Inflammatory macrophage (primary cell): ENCODE measurements at places on chromosomes 6 and 20.
A peak's percentile ranks its signal among the peaks of the same experiment; 100 is the strongest.

GRCh38 chr6:16420715-16421461 is 182.5 kb downstream of the GMPR start:
- no peak for DNase-seq

DNA sequence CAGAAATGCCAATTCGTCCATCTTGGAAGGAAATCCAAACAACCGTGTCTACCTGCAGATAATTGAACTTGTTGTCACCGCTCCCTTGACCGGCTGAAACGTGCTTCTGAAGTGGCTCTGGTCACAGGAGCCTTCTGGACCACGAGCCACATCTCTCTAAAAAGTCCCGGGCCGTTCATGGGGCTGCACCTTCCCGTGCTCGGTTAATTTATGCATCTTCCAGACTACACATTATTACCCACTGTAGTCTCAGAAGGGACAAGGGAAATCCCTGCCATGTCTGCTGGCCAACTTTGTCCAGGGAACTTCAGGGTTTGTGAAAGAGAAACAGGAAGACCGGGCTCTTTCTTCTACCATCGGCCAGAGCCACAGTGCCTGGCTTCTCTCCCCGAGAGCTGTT is 63.4 kb upstream of the MPC1 start:
- DNase-seq = no peak

GRCh38 chr20:60022849-60023248 is 64.6 kb downstream of the CDH26 start:
- no peak for DNase-seq

GRCh38 chr20:3106658-3107463 is 22.3 kb upstream of the AVP start:
- DNase-seq = no peak

- DNase-seq = peak; percentile 20
Measured at GRCh38 chr6:24064106-24064505, 61.9 kb upstream of the NRSN1 start.

- DNase-seq = no peak
Measured at GRCh38 chr20:63554361-63555278, 661 bp downstream of the FNDC11 start.

- DNase-seq = peak; percentile 97
Measured at GRCh38 chr6:87756858-87757257, 54.8 kb upstream of the AKIRIN2 start.

DNA sequence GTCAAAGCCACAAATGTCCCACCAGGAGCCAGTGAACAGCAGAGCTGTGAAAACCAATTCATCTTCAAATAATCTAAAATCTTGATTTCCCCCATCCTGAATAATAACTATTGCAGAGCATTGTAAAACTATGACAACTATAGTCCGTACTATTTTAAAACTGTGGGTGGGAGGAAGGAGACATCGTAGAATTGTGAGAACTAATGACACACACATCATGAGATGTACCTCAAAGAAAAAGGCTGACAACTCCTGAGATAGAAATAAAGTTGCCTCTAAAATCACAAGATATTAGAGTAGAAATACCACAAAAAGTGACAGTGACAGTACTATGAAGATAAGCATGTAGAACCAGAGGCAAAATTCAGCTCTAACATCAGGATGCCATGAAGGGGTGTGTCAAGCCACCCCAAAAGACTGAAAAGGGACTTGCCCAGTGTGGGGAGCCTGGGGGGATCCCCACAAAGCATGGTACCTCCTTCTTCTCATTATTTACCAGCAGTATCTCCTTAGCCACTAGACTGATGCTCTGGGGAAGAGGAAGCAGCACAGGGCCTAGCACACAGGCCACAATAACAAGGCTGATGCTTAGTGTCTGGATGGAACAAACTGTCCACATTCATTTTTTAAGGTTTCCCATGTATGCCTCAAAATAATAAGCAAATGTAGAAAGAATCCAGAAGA is 13.4 kb downstream of the NAPB start:
- DNase-seq = peak; percentile 63

- DNase-seq = no peak
Measured at GRCh38 chr6:47428288-47428687, 49.3 kb upstream of the CD2AP start.

DNA sequence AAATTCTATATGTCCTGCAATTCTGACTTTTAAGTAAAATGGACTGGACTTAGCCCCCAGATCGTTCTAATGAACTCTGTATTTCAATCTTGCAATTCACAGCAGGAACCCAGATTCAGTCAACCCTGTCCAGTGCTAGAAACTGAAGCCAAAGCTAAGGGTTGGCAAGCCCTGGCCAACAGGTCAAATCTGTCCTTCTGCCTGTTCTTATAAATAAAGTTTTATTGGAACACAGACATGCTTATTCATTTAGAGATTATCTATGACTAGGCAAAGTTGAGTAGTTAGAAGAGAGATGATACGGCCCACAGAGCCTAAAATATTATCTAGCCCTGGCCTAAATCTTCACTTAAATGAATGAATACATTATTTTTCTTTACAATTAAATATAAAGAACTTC is 339.2 kb upstream of the JARID2 start:
- DNase-seq = no peak

DNA sequence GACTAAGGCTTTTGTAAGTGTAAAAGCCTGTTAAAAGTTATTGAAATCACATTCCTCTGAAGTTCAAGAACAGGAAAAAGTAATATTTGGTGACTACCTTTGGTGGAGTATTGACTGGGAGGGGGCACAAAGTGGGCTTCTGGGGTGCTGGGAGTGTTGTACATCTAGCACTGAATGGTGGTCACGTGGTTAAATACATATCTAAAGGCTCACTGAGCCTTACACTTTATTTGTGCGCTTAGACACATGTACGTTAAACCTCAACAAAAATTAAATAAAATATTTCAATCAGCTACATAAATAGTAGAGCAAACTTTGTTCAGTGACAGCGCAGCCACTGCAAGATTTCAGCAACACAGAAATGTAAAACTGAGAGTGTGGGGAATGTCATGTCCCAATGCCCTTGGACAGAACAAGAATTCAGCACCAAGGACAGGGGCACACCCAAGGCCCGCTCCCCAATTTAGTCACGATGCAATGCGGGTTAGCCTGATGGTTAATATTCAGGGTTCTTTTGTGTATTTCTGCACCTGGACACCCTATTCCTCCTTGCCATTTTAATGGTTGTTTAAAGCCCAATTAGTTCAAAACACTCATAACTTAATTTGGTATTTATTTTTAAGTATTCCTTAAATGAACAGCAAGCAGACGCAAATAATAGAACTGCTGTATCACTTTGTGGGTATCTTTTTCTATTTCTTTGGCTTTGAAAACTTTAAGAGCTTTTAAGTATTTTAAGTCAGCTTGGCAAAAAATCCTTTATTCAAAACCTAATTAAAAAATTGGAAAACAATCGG is 37.4 kb downstream of the ANGPT4 start:
- DNase-seq = no peak

DNA sequence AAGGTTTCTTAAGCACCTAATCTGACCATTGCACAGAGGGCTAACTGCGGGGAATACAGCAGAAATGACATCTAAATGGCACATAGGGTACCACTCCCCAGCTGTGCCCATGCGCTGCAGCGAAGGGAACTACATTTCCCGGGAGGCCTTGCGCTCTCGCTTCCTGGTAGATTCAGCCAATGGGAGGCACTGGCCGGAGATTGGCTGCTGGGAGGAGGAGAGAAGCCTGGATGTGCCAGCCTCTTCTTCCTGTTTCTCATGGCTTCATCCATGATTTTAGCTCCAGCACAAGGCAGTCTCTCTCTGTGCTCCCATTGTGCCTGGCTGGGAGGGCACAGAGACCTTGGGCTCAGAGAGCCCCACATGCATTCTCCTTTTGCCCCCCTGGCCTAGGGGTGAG is 101.7 kb upstream of the FOXA2 start:
- DNase-seq = peak; percentile 41

- DNase-seq = no peak
Measured at GRCh38 chr20:38685271-38685670, 39.0 kb upstream of the SLC32A1 start.
